Testis (tissue), 5 donors: ENCODE measurements at places on chromosomes 5 and 9. TPM values are rescaled to one million over a fixed set of nuclear protein-coding genes. Genes with fewer than 3 reads are reported as not detected.

The DBH gene
- polyA plus RNA-seq = not detected

GRCh38 chr9:131334629-131335367 lies 45.3 kb downstream of the PLPP7 start:
- DNase-seq = peak; percentile 50

DNA sequence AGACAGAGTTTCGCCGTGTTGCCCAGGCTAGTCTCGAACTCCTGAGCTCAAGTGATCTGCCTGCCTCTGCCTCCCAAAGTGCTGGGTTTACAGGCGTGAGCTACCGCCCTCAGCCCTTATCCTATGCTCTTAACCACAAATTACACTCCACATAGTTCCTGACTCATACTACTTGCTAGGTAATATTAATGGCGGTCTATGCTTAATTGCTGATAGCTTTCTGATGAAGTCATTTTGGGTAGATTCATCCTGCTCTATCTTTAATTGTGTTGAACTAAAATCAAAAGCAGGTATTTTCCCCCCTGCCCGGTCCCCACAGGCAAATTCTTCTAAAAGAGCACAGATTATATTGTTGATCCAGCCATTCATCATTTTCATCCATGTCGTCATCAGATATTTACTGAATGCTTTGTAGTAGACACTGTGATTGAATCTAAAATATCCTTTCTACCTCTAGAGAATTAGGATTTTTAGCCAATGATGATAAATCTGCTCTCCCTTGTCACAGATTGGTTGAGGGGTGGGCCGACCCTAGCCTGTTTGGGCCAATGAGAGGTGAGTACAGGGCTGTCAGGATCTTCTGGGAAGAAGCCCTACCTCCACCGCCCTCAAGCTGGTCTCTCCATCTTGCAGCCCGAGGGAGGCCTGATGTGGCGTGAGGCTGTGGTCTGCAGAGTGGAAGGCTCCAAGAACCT lies 144.8 kb downstream of the NR3C1 start:
- peak; percentile 52 for DNase-seq

DNA sequence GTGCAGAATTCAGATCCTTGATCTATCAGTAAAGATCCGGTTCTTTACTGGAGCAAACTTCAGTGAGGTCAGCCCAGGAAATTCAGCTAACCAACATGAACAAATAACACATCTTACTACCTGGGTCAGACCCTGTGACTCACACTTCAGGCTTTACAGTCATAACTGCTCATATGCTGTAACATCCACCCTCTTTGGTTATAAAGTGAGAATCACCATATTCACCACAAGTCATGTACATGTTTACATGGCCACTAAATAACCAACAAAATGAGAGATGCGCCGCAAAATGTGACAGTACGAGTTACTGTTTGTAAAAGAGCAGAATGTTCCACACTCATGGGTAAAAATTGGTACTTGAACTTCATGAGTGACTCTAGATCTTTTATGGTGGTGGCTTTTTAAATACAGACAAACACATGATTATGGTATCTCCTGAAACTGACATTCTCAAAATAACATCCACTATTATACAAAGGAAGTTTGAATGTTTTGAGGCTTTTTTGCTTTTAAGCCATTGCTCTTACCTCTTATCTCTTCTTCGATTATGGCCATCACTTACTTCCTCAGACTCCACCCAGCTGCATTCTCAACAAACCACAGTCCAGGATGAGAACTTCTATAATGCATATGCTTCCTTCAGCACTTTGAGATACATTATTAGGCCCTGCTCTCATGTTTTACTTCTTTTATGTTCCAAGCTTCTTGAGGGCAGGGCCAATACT lies 516.6 kb downstream of the RAB3C start:
- no peak for DNase-seq

GRCh38 chr9:108551030-108551841 lies 304.6 kb downstream of the ACTL7B start:
- no peak for DNase-seq

DNA sequence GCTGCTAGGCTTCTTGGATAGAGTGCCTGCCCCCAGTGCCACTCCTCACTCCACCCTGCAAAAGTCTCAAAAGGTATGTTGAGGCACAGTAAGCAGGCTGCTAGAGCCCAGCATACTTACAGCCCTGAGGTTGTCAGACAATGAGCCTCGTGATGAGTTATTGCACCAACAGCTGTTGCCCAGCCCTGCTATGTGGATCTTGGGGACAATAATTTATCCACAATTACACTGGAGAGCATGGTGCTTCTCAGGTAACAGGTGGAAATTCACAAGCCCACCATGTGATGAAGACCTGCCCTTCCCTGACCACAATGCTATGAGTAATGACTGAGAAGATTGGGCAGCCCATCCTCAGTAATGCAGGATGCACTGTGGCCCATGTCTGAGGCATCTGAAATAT lies 36.5 kb downstream of the KCNIP1 start:
- no peak for DNase-seq

- peak; percentile 46 for DNase-seq
Measured at GRCh38 chr9:5582835-5583195, 46.1 kb upstream of the RIC1 start.
